ENCODE measurements at places on chromosomes 1 and 21.

DNA sequence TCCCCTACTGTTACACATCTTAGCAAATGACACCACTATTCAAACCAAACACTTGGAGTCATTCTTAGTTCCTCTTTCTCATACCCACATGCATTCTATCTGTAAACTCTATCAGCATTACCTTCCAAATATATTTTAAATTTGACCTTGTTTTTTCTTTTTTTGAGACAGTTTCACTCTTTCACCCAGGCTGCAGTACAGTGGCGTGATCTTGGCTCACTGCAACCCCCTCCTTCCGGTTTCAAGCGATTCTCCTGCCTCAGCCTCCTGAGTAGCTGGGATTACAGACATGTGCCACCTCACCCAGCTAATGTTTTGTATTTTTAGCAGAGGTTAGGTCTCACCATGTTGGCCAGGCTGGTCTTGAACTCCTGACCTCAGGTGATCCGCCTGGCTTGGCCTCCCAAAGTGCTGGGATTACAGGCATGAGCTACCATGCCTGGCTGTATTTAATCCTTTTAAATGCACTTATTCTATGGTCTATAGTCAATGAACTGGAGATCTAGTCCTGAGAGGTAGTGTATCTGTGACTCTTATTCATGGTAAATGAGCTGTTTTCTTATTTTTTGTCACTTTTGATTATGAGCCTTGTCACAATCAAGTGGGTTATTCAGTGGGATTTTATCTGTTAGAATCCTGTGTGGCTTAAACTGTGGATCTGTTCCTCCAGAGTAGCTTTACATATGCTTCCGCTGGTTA, 73.1 kb downstream of the GATAD2B start:
- peak; percentile 25 for DNase-seq

DNA sequence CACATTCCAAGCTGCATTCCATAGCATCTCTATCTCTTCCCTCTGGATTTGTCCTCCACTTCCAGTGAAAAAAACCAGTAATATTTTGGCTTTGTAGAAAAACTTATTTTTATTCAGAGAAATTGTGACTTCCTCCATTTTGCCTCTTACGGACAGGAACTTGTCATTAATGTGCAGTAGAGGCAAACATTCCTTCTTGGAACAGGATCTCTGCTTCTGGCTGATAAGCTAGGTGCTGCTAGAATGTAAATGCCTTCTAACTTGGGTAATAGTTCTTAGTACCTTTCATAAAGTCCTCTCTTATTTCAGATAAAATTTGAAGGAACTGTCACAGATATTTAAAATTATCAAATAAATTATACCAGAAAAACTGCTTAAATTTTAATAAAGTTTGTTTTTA, 707.8 kb downstream of the USP25 start:
- DNase-seq = no peak

GRCh38 chr1:86140281-86140880, 16.2 kb downstream of the COL24A1 start:
- DNase-seq = no peak

DNA sequence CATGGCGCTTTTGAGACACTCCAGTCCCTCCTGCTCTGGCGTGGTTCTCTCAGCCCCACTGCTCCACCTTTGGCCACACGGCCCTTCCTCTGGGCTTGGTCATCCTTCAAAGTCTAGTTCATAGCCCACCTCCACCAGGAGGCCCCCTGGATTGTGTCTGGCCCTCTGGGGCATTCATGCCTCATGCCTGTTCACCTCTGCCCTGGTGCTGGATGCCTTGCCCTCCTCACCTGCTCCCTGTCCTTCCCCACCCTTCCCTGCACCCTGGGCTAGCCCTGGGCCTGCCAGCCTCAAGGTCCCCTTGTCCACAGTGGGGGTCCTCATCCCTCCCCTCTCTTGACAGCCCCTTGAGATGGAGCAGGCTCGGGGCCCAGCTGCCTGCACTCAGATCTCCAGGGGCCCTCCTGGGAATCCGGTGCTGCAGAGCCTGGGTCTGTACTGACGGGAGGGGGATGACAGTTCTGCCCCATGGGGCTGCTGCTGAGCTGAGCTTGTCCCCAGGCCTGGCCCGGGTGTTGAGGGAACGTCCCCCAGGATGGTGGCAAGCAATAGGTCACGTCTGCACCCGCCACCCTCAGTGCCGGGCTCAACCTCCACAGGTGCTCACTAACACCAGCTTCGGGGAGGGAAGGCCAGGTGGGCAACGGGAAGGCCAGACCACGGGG, 18.4 kb downstream of the PRXL2B start:
- no peak for DNase-seq

DNA sequence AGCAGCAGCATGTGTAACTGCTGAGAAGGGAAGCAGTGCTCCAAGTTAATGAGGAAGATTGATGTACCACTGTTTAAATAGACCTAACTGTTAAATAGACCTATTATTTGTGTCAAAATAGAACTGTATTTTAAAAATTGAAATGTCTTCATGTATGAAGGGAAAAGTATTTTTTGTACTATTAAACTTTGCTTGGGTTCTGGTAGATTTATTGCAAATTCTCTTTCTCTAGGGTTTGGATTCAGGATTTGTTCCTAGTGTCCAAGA, 128.3 kb downstream of the OSBPL9 start:
- no peak for DNase-seq

- no peak for DNase-seq
These were observed 116.0 kb upstream of the CD34 start for GRCh38 chr1:208026880-208027438.

DNA sequence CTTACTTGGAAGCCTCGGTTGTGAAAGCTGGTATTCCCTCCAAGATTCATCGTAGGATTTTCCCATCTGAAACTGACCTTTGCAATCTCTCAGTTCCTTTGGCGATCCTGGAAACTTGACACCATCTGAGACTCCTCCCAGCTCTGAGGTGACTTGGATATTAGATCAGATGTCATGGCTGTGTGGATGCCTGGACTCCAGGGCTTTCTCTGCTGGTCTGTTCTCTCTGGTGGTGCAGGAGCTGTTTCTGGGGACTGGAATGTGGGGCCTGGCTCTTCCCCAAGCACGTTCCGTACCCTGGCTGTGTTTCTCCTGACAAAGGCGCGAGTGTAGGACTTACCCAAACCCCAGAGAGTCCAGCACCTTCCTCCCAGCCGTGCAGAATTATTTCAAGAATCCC, 252.2 kb downstream of the RPS6KC1 start:
- DNase-seq = no peak

- DNase-seq = no peak
These were observed 253.9 kb downstream of the RHOU start for GRCh38 chr1:228989176-228989575.

DNA sequence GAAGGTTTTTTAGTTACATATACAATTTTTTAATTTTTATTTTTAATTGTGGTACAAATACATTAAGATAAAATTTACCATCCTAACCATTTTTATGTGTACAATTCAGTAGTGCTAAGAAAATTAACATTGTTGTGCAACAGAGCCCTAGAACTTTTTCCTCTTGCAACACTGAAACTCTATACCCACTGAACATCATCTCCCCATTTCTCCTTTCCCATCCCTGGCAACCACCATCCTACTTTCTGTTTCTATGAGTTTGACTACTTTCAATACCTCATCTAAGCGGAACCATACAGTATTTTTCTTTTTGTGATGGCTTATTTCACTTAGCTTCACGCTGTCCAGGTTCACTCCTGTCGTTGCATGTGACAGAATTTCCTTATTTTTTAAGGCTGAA, 54.1 kb downstream of the PALMD start:
- no peak for DNase-seq

DNA sequence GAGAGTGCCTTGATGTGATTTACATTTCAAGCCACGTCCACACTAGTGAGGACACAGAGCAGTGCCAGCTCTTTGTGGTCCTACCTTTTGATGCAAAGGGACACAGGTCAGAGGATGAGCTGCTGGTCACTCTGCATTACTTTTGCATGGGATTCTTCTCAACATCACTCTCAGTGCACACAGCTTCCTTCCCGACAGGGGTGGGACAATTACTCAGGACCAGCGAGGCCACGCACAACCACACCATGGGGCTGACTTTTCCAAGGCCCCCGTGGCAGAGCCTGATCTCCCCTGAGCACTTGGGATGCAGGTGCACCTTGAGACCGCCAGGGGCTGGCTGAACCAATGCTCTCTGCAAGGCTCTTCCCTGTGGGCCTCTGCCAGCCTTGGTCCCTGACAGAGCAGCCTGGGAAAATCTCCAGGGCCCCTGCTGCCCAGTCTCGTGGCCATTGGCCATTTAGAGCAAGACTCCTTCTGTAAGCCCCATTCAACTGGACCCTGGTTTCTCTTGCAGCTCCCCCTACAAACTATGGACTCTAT, 13.2 kb upstream of the PRAMEF12 start:
- DNase-seq = no peak

GRCh38 chr1:185795181-185795580, 61.0 kb downstream of the HMCN1 start:
- no peak for DNase-seq

DNA sequence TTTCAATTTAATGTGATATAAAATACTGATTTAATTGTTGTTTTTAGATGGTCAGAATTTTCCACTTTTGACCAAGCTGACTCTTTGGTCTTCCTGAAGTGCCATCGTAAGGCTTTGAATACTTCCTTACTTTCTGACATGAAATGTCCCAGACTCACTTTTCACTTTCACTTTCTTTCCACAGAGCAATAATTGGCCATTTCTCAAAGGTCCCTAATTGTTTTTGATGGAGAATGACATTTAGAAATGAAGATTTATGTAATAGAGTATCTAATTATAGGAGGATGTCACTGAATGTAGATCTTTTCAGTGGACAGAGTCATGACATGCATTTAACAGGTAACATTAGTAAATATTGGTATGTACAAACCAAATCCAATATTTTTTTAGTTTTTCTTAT, 1141.6 kb downstream of the KCNT2 start:
- no peak for DNase-seq

GRCh38 chr1:193322211-193322610, 135.8 kb upstream of the B3GALT2 start:
- DNase-seq = no peak

- DNase-seq = no peak
These were observed 802.8 kb upstream of the CXADR start for GRCh38 chr21:16709866-16710550.

DNA sequence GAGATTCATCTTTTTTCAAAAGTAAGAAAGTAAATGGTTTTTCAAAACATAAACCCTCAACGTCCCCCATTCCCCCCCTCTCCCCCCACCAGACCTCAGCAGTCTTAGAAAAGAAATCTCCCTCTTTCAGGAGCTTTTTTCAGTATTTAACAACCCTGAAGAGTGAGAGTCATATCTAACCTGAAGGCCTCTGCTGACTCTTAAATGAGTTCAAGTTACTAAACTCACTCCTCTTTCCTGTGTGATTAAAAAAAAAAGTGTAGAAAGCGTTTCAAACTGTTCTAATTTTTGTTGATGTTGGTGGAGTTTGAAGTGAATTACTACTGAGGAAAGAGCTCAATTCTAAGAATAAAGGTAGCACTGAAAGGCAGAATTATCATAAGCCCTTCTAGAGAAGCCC, 93.7 kb downstream of the VAV3 start:
- no peak for DNase-seq

DNA sequence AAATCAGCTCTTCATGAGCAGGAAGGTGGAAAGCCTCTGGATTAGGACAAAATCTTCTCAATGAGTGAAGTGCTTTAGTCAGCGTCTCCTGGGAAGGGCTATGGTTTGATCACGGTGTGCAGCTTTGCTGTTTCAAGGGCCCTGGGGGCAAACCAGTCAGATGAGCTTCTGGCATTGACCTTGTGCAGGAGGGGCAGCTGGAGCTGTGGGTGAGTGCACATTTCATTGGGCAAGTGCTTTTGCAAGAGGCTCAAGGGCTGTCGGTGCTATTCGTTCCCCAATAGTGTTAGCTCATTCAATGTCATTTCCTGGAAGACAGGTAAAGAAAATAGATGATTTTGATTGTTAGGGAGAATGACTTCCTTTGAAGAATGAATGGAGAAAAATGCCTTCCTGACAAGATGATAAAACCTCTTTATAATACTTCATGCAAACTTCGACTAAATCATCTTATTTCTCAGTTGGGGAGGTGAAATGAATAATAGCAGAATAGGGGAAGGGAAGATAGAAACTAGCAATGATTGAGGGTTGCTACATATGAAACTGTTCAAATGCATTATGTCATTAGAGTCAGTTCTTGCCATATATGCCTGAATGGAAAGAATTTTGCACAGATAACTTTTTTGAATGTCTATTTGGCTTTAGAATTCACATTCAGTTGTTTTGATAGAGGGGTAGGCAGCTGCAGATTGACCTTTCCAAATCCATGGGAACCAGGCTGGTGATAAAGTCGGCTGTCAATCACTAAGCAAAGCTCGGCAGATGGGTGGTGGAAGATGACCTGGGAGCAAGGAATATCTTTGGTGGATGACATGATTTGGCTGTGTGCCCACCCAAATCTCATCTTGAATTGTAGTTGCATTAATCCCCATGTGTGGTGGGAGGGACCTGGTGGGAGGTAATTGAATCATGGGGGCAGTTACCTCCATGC, 12.9 kb upstream of the DISC1 start:
- DNase-seq = peak; percentile 11

- DNase-seq = no peak
These were observed 195.1 kb downstream of the HHAT start for GRCh38 chr1:210523830-210524229.

GRCh38 chr1:201545851-201546492, 7.0 kb downstream of the NAV1 start:
- DNase-seq = no peak

DNA sequence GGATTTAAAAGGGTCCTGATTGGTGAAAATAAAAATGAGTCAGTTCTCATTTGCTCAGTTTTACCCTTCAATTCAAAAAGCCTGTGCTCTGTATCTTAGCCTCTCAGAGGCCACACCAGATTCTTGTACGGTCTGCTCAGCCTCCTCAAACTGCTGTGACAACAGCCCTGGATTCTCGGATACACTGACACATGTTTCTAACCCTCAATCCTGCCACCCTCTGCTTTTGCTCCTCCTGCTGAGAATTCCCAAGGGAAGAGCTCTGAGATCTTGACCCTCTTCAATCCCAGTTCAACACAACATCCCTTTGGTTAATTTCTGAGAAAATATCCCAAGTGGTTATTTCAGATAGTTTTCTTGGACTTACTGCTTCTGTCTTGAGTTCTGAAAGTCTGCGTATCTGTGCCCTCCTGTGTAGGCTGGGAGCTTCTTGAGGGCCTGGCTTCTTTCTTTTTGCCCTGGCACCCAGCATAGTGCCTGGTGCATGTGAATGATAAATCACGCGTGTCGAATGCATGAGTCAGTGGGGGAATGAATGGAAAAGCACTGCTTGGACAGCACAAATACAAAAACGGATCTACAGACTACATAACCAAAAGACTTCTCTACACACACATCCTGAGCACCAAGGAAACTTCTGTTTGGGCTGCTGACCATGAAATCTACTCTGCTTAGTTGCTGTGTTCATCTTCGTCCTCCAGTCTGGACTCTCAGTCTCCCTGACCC, 24.5 kb downstream of the IRF2BP2 start:
- no peak for DNase-seq

DNA sequence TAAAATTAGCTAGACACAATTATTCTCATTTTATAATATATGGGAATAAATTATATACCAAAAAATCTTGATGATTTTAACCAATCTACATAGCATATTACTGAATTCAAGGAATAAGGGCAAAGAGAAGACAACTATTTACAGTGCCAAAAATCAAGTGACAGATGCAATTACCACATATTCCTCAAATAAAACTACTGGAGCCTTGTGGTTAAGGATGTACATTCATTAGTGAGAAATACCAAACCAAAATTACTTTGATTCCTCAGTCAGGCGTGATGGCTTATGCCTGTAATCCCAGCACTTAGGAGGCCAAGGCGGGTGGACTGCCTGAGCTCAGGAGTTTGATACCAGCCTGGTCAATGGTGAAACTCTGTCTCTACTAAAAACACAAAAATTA, 68.8 kb upstream of the RBM34 start:
- DNase-seq = no peak

All from CD4-positive, alpha-beta T cell treated with Interleukin-6 for 4 hours (primary cell).